ENCODE measurements at places on chromosomes 7 and 10.

DNA sequence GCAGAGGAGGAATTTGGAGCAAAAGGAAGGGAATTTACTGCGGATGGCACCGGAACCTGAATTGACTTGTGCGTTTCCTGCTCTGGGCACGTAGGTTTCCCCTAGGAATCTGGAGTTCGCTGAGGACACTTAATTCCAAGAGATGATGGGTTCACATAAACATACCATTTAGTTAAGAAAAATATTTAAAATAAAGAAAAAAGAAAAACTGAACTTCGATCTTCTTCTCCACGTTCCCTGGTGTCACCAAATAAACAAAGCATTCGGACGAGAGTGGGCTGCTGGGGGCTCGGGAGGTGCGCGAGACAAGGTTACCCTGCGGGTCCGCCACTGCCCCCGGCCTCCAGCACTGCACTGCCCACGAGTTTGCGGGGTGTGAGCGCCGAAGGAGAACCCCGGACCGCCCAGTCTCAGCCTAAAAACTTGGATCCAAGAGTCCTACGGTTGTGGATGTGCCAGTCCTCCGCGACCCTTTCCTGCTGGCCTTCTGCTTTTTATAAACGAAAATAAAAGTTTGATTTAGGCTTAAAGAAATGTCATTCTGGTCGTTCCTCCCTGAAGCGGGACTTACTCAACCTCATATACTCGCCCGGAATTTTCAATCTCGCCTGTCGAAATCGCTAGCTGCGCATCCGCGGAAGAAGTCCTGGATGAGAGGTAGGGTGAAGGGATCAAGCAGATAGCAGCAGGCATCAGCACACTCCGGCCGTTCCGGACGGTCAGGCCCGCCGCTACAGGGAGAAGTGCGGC is 30.3 kb downstream of the SKIDA1 start:
- DNase-seq: no peak

- DNase-seq: no peak
These were observed 81.0 kb upstream of the SLC25A13 start for GRCh38 chr7:96402913-96403312.

GRCh38 chr7:139297795-139298194 is 43.3 kb upstream of the FMC1 start:
- no peak for DNase-seq

DNA sequence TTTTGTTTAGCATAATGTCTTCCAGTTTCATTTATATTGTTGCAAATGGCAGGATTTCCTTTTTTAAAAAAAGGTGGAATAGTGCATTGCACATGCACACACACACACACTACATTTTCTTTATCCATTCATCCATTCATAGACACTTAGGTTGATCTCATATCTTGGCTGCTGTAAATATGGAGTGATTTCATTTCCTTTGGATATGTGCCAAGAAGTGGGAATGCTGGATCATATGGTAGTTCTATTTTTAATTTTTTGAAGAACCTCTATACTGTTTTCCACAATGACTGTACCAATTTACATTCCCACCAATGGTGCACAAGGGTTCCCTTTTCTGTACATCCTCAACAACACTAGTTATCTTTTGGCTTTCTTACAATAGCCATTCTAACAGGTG is 68.9 kb downstream of the EBLN1 start:
- no peak for DNase-seq

DNA sequence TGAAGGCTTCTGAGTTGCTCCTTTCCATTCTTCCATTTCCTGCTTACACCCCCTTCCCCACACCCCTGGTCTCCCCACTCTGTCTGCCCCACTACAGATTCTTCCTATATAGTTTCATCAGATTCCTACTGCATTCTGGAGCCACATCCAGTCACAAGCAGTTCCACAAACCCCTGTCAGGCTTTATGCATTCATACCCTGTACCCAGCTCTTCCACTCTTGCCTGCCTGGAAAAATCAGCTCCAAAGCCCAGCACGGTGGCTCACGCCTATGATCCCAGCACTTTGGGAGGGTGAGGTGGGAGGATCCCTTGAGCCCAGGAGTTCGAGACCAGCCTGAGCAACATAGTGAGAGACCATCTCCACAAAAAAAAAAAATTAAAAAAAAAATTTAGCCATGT is 60.4 kb downstream of the C10orf67 start:
- no peak for DNase-seq

DNA sequence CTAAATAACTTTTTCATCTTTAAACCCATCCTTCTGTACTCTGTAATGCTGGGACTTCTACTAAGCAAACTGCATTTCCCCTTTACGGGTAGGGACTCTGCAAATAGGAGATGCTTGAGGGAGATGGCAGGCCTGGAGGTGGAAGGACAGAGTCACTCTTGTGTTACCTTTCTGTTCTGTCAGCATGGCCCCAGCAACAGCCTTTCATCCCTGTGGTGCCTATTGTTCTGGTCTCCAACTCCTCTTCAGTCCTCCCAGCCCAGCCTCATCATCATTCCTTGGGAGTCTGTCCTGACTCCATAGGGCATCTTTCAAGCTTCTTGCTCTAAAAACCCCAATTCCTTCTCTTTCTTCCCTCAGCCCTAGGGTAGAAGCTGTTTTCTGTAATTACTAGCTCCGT is 230.0 kb downstream of the SNX13 start:
- DNase-seq: no peak

- no peak for DNase-seq
These were observed 78.9 kb downstream of the CACNB2 start for GRCh38 chr10:18219146-18219545.

DNA sequence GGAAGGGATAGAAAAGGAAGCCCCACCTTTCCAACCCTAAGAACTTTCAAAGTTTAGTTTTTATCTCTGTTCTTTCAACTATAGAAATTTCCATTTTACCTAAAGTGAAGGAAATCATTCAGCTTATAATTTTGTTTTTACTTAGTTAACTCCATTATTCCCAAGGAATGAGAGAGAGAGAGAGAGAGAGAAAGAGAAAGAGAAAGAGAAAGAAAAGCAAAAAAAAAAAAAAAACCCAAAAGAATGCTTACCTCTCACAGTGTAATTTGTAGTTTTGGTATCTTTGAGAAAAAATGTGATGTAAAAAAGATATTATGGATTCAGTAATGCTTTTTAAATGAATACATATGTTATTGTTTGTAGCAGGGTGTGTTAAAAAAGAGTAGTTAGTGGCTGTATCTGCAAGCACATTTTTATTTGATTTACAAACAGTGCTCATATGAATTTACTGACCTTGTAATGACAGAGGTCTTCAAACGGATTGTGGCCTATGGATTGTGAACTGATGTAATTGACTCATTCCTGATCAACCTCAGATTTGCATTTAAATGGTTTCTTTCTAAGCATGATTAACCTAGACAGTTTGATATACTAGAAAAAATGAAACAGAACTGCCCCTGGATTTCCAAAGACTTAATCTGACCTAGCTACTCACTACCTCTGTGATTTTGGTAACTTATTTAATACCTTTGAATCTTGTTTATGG is 64.9 kb downstream of the LCOR start:
- no peak for DNase-seq

DNA sequence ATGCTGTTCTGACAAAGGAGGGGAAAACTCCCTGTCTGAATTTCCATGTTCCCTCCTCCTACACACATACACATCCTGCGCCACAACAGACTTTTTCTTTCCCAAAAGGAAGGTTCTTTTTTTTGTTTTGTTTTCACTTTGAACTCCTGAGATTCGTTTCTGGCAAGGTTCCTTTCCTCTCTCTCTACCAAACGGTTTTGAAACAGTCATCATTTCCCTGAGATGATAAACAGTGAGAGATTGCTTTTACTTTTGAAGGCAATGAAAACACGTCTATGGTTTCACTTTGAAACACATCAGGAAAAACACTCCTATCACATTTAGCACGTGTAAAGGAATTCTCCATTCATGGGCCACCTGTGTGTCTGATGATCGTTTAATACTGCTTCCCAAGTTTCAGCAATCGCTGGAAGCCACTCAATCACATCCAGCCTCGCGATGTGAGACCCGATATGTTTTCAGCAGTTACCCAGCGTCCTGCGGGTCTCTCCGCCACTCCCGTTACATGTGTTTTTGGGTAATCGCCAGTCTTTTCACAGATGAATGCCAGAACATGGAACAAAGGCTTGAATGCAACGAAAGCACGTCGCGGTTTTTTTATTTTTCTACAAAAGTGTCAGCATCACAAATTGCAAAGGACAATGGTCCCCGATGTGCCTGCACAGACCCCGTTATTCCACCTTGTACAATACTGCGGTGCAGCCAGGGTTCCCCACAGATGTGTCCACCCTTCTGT is 62.8 kb upstream of the CUX1 start:
- DNase-seq: no peak

GRCh38 chr7:151813997-151814396 is 62.9 kb downstream of the PRKAG2 start:
- no peak for DNase-seq

DNA sequence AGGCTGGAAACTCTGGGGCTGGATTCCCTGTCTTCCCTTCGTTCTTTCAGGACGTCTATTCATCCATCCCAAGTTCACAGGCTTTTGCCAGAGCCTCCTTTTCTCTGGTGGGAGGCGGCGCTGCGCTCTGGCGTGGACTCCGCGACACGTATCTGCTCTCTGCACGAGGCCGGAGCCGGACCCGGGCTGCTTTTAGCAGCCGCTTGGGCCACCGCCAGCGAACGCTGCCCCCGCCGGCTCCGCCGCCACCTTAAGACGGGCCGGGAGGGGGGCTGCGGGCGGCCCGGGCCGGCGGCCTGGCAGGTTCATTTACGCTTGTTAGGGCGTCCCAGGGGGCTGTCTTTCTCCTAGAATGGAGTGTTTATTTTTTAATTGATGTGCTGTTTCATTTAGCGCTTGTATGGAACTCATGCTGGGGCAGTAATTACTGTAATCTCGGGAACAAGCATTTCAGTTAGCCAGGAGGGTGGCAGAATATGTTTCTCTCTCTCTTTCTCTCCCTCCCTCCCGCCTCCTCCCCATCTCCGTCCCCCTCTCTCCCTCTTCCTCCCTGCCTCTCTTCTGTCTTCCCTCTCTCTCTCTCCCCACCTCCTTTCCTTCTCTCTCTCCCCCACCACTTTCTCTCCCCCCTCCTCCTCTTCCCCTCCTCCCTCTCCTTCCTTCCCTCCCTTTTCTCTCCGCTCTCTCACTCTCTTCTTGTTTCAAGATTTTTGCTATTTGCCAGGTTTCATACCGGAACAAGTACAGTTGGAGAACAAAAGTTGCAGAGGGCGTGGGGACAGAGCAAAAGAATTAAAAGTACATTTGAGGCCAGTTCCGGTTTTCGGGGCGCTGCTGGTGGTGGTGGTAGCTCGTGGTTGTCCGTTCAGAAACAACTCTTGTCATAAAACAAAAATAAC is 1.3 kb upstream of the FZD8 start:
- no peak for DNase-seq

DNA sequence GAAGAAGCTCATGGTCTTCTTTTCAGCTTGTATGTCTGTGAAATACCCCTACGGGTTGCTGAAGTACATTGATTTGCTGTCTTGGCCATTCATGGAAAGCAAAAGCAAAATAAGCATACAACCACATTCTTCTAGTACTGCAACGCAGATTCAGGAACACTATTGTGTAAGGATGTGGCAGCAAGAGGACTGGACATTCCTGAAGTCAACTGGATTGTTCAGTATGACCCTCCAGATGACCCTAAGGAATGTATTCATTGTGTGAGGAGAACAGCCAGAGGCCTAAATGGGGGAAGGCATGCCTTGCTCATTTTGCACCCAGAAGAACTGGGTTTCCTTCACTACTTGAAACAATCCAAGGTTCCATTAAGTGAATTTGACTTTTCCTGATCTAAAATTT is 133.4 kb upstream of the ANKRD1 start:
- no peak for DNase-seq

DNA sequence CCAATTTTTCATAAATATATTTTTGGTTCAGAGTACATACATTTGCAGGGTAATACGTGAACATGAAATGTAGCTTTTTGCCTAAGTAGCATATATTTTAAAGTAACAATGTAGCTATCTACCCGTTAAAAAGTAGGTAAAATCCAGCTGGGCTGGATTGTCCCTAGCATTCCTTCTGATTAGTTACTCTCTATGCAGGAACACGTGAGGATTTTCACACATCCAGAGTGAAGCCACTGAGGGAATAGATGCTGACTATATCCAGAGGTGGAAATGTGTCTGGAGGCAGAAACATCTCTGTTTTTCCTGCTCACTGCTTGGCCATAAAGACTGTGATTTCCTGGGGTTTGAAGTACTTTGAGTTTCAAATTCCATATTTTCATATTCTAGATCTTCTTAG is 338.9 kb upstream of the KIAA1217 start:
- DNase-seq: no peak

DNA sequence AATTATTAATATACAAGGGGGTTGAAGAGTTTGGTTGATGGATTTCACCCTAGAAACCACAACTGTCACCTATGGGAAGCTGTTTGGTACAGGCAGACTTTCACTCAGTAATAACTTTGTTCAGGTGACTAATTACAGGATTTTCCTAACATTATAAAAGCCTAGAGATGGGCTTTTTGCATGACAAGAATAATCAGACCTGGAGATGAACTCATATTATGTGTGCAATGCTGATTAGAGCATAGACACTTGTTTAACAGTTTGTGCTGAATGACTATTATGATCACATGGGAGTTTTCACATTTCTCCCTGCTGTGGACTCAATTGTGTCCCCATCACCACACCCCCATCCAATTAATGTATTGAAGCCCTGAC is 90.2 kb upstream of the STEAP4 start:
- no peak for DNase-seq

DNA sequence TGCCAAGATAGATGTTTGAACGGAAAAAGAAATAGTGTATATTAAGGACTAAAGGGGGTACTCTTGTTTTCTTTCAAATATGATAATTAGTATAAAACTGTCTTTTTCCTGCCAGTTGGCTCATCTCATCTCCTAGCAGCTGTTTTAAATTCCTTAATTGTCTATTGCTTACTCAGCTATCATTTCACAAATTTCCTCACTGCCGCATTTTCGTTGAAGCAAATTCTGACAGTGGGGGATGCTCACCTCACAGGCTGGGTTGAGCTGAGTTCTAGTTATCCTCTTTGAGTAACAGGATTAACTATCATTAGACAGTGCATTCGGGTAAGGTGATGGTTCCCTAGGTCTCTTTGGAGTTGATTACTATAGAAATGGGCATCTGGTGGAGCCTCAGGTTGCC is 592.0 kb downstream of the AUTS2 start:
- DNase-seq: no peak

GRCh38 chr7:35405461-35405860 is 151.6 kb upstream of the TBX20 start:
- no peak for DNase-seq

- no peak for DNase-seq
These were observed 83.9 kb downstream of the CADPS2 start for GRCh38 chr7:122802301-122802751.

DNA sequence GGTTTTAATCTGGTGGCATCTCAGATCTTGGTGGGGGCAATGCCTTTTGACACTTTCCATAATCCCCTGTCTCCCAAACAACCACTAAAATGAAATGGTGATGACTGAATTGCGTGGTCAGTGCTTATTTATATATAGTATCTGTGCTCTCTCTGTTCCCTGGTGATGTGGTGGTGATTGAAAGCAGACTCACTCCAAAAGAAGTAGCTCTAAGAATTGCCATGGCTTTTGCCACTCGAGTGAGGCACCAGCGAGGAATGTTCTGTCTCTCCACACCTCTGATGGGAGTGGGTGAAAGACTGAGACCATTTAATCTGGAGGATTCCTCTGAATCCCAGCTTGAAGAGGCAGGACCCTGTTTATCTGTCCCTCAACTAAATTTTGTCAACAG is 2.8 kb downstream of the DUSP5 start:
- DNase-seq: no peak
